ENCODE measurements at places on chromosomes 16 and 17. TPM values are rescaled to one million over a fixed set of nuclear protein-coding genes. Genes with fewer than 3 reads are reported as not detected.
A peak's percentile ranks its signal among the peaks of the same experiment; 100 is the strongest.

DHRS7C gene
- total RNA-seq = 201 TPM

TOM1L1 gene
- 18.2 TPM for total RNA-seq

RNF43 gene
- total RNA-seq = 4.4 TPM

DNA sequence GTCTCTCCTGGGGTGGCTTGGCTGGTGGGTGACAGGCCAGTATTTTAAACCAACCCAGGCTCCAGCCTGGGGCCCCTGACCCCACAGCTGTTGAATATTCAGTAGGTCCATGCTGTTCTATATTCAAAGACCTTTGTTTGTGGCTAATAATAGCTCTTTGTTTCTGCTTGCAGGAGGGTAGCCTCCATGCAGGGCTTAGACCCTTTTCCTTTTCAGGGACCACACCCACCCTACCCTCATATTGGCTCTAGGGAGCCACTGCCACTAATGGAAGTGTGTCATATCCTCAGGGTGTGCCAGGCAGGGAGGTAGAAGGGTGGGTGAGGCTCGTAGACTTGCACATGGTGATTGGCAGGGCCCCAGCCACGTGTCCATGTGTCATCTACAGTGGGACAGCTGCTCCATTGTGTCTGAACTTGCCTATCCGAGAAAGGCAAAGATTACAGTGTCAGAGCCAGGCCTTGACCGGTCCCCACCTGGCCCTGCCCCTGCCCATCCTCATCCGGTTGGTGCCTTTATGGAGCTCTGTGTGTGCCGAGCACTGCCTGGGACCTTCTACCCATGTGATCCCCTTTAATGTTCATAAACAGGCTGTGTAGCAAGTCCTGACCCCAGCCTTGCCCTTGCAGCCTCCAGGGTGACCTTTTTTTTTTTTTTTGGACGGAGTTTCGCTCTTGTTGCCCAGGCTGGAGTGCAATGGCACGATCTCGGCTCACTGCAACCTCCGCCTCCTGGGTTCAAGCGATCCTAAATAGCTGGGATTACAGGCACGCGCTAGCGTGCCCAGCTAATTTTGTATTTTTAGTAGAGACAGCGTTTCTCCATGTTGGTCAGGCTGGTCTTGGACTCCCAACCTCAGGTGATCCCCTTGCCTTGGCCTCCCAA lies 22.1 kb downstream of the TMC7 start:
- no peaks in the 10 kb centered on the region for H3K27me3 ChIP-seq
- H3K4me3 ChIP-seq = no peak overlapping the region
- H3K27ac ChIP-seq = peak overlapping the region; percentile 26

DNA sequence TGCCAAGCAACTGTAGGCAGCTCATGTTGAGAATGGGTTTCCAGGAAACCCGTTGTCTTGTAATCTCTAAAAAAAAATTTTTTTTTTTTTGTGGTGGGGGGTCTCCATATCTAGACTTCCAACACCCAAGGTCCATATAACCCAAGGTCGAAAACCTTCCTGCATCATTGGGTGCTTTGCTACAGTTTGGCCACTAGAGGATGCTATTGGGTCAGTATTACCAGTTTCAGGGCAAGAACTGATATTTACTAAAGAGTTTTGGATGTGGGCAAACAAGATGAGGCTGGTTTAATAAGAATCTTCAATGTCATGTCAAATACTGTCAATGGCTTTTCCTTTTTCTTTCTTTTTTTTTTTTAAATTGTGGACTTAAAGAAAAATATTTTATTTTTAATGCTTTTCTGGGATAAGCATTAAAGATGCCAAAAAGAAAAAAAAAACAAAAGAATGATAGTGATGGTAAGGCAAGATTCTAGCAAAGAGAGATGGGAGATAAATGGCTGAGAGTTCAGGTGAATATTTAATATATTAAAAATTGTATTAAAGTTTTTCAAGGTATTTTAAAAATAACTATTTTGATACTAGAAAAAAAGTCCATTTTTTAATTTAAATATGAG lies 62.2 kb downstream of the DHRS7C start:
- no peak overlapping the region for H3K27ac ChIP-seq
- no peaks in the 10 kb centered on the region for H3K4me1 ChIP-seq
- no peaks in the 10 kb centered on the region for H3K36me3 ChIP-seq
- no peak for DNase-seq
- no peaks in the 10 kb centered on the region for H3K27me3 ChIP-seq

DNA sequence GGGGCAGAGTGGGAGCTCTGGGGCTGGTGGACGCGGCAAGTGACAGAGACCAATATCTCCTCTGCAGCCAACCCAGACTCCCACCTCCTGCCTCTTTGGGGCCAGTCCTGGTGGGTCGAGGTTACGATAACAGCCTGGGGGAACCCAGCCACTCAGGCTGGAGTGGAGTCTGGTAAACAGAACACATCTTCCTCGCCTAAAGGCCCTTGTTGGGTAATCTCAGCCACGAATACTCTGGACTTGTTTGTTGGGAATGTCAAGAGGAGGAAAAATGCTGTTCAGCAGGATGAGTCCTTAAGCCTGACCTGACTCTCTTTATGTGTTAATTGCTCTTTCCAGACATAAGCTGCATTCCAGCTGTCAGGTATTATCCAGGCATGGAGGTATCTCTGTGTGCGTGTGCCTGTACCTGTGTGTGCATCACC lies 8.0 kb upstream of the SPNS2 start:
- H3K36me3 ChIP-seq = no peaks in the 10 kb centered on the region
- DNase-seq = no peak
- no peak overlapping the region for H3K4me3 ChIP-seq
- H3K27me3 ChIP-seq = no peaks in the 10 kb centered on the region

GRCh38 chr17:27363326-27363725 lies 69.4 kb downstream of the WSB1 start:
- no peak overlapping the region for H3K4me3 ChIP-seq
- no peaks in the 10 kb centered on the region for H3K27me3 ChIP-seq
- DNase-seq = no peak
- peak overlapping the region; percentile 5 for H3K27ac ChIP-seq

GRCh38 chr16:78984324-78984723 lies 616.2 kb downstream of the MAF start:
- H3K4me3 ChIP-seq = no peak overlapping the region
- H3K27me3 ChIP-seq = no peaks in the 10 kb centered on the region
- no peaks in the 10 kb centered on the region for H3K36me3 ChIP-seq
- H3K27ac ChIP-seq = no peak overlapping the region

SUPT6H gene
- 45.4 TPM for total RNA-seq

DVL2 gene
- total RNA-seq = 19.9 TPM

DNA sequence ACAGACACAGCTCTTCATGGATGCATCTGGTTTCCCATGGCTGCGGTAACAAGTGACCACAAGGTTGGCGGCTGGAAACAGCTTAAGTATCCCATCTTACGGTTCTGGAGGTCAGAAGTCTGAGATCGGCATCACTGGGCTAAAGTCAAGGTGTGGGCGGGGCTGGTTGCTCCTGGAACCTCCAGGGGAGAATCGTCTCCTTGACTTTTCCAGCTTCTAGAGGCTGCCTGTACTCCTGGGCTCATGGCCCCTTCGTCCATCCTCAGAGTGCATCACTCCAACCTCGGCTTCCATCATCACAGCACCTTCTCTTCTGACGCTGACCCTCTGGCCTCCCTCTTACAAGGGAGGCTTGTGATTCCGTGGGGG lies 12.9 kb upstream of the CRISPLD2 start:
- H3K36me3 ChIP-seq = no peaks in the 10 kb centered on the region
- H3K27me3 ChIP-seq = no peaks in the 10 kb centered on the region
- H3K4me1 ChIP-seq = no peaks in the 10 kb centered on the region
- no peak for DNase-seq

- H3K27me3 ChIP-seq = peaks cover 43% of the 10 kb centered on the region
- DNase-seq = no peak
- peak overlapping the region; percentile 58 for H3K4me3 ChIP-seq
- peaks cover 65% of the 10 kb centered on the region for H3K4me1 ChIP-seq
Measured at GRCh38 chr16:2968368-2968737, 795 bp upstream of the PAQR4 start.

DNA sequence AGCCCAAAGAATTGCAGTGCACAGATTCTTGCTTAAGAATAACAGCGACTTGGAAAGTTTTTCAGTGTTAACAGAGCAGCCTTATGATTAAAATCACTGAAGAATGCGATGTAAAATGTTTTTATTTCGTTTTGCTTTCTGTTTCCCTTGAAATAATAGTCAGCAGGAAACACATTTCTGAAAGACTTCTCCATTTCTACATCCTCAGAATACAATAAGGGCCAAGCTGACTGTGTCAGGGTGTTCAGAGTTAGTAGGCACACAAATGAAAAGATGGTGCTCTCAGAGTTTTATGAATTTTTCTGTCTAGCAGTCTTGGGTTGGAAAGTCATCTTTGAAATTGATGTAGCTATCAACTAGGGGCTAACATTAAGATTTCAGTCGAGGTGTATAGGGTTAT lies 582.9 kb upstream of the RBFOX1 start:
- H3K4me3 ChIP-seq = no peak overlapping the region
- no peaks in the 10 kb centered on the region for H3K36me3 ChIP-seq
- no peaks in the 10 kb centered on the region for H3K4me1 ChIP-seq
- no peak overlapping the region for H3K27ac ChIP-seq

DNA sequence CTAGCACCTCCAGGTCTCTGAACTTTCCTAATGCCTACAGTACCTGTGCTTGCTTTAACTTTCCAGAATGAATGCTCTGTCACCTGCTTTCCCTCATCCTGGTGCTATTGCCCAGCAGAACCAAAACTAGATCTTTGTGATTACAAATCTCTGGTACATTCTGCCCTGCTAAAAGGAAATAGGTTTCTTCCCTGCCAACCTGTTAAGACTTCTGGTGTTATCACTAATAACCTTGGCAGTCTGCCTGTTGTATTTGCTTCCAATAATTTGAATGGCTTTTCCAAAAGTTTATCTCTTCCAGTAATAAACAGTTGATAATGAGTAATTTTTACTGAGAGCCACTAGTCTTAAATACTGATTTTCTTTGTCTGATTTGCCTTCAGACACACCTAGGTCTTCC lies 15.4 kb downstream of the PDZD9 start:
- peaks cover 39% of the 10 kb centered on the region for H3K4me1 ChIP-seq
- H3K4me3 ChIP-seq = no peak overlapping the region
- H3K27me3 ChIP-seq = no peaks in the 10 kb centered on the region
- peaks cover 35% of the 10 kb centered on the region for H3K36me3 ChIP-seq
- no peak overlapping the region for H3K27ac ChIP-seq

- H3K27ac ChIP-seq = no peak overlapping the region
- no peaks in the 10 kb centered on the region for H3K27me3 ChIP-seq
- H3K4me3 ChIP-seq = no peak overlapping the region
Measured at GRCh38 chr17:64304551-64304950, 41.5 kb upstream of the TEX2 start.

OTOP3 gene
- not detected for total RNA-seq

KCNH6 gene
- total RNA-seq = not detected

GRCh38 chr16:13307255-13307654 lies 405.9 kb downstream of the SHISA9 start:
- no peak overlapping the region for H3K27ac ChIP-seq
- no peak for DNase-seq
- no peak overlapping the region for H3K4me3 ChIP-seq
- H3K36me3 ChIP-seq = no peaks in the 10 kb centered on the region
- no peaks in the 10 kb centered on the region for H3K4me1 ChIP-seq
- H3K27me3 ChIP-seq = no peaks in the 10 kb centered on the region

TBC1D3B gene
- not detected for total RNA-seq

KRT33A gene
- total RNA-seq = not detected

- no peak overlapping the region for H3K4me3 ChIP-seq
- DNase-seq = no peak
- H3K36me3 ChIP-seq = peaks cover 14% of the 10 kb centered on the region
- no peaks in the 10 kb centered on the region for H3K4me1 ChIP-seq
- H3K27ac ChIP-seq = no peak overlapping the region
- no peaks in the 10 kb centered on the region for H3K27me3 ChIP-seq
Measured at GRCh38 chr17:47315451-47316266, 8.1 kb upstream of the EFCAB13 start.
